ENCODE measurements at places on chromosomes 1 and 21. TPM values are rescaled to one million over a fixed set of nuclear protein-coding genes. Genes with fewer than 3 reads are reported as not detected.

DNA sequence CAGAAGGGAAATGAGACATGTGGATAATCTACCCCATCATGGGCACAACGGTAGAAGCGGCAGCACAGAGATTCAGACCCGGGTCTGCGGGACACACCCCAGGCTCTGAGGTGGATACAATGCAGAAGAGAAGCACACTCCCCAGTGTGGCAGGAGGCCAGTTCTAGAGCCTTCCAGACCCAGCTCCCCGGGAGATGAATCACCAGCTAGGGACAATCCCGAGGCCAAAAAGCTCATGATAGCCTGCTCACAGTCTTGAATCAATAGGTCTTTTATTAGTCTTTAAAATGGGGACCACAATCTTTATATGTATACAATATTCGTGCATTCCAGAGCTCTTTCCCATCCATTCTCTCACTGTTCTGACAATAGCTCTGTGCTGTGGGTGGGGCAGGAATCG, 57.3 kb upstream of the DIRAS3 start:
- DNase-seq: no peak

- peak; percentile 49 for DNase-seq
Measured at GRCh38 chr1:15616373-15617172, 685 bp upstream of the DDI2 start.

DNA sequence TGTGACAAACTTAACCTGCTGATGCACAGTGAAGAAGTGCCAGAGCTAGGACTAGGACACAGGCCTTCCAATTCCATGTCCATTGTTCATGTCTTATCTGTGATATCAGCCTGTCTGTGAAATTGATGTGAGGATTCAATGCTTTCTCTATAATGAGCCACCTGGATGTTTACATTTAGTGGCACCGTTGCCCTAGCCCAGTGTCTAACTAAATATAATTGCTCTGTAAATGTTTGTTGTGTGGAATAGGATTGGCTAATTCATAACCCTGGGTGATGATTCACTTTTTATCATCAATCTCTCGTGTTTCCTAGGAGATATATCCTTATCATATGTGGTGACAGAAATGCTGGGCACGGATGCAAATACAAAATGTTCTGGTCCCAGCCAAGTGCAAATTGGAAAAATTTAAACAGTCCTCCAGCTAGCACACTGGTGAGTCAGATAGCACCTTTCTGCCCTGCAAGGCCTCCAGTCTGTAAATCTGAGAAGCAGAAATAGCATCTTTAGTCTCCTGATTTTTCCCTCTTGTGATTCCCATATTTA, 46.9 kb upstream of the GNG12 start:
- DNase-seq: no peak

- no peak for DNase-seq
Measured at GRCh38 chr1:93699049-93699384, 17.4 kb upstream of the BCAR3 start.

- no peak for DNase-seq
Measured at GRCh38 chr1:25460020-25460419, 29.3 kb downstream of the MACO1 start.

The GSTM5 gene
- 2.6 TPM for total RNA-seq

- no peak for DNase-seq
Measured at GRCh38 chr1:245575710-245576109, 420.9 kb downstream of the KIF26B start.

The CYB561D1 gene
- 5.3 TPM for total RNA-seq

The UMODL1 gene
- 0.05 TPM for total RNA-seq

GRCh38 chr1:117565745-117566455, 39.9 kb upstream of the TENT5C start:
- DNase-seq: no peak

DNA sequence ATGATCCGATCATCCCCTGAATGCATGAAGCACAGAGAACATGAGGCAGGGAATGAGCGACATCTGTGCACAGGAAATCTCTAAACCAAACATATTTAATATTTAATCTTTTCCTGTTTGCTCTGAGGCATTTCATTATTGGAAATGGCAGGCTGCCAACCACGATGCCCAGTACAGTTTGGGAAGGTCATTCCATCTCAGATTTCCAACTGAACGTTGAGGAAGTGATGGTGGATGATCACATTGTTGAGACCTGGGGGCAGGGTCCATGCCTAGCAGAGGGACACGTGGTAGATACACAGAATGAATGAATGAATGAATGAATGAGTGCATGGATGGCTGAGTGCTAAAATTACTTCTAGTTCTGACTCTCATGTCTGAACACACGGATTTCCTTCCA, 15.9 kb upstream of the FASLG start:
- no peak for DNase-seq

DNA sequence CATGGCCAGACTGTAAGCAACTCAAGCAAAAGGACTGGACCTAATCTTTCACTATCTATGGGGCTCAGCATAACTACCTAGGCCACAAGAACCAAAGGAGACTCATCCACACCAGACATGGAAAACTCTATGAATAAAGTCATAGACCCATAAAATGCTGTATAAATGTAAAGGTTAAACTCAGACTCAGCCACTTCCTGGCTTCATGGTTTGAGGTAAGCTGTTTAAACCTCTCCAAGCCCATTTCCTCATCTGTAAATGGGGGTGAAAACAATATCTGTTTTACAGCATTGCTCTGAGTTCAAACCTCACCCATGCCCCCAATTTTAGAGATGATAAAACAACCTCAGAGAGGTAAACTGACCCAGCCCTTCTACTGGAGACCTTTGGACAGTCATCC, 4.0 kb upstream of the SMIM12 start:
- no peak for DNase-seq

DNA sequence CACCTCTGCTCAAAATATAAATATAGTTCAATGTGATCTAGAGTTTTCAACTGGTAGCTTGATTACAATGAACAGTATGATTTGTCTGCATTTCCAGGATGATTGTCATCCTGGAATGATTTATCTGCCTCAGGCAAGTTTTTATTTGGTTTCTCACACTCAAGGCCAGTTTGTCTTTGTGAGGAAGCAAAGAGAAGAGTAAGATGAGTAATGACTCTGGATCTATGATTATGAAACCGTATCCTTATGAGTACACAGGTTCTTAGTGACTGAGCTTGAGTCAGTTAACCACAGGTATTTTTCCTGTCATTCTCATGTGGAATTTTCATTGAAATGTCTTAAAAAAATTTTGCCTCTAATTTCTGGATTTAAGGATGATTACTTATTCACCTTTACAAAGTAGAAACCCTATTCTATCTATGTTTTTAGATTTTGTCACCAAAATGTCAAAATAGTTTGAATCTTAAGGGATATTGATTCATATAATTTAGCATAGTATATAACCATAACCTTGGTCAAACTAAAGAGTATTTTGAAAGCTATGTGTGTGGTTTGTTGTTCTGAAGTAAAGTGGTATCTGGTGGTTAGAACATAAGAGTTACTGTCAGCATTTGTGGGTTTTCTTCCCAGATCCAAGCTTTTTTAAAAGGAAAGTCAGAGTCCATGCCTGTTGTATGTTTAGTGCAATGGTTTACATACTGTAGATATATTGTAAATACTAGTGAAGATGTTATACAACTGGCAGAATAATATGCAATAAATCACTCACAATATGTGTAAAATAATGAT, 145.0 kb downstream of the RASAL2 start:
- no peak for DNase-seq

GRCh38 chr1:78667939-78668338, 18.3 kb downstream of the IFI44 start:
- no peak for DNase-seq

DNA sequence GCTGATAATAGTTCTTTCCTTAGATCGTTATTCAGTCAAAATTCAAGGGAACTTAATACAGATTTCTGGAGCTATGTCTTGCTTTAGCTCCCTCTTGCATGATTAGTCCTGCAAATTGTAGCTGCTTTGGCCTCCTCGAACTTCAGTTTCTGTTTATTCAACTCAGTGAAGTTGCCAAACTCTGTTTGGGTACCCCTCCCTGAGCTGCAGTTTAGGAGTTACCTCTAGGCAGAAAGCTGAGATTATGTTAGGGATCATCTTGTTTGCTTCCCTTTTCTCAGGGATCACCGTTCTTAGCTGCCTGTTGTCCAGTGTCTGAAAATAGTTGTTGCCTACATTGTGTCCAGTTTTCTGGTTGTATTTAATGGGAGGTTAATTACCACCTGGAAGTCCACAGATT, 43.5 kb downstream of the SNX27 start:
- DNase-seq: no peak

DNA sequence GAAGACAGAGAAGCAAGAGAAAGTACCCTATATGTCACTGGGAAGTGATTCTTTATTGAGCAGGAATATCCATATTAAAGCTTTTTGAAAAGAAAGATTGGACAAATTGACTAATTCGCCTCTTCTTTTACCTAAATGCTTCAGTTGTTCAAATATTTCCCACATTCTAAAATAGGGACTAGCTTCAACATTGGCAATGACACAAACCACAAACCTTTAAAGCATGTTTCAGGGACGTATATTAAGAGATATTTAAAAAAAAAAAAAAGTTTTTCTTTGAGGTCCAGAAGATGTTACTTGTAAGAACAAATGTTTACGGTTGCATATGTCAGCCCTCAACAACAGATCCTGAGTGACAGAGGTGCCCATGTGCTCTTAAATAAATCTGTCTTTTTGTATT, 235.0 kb upstream of the NFIA start:
- no peak for DNase-seq

DNA sequence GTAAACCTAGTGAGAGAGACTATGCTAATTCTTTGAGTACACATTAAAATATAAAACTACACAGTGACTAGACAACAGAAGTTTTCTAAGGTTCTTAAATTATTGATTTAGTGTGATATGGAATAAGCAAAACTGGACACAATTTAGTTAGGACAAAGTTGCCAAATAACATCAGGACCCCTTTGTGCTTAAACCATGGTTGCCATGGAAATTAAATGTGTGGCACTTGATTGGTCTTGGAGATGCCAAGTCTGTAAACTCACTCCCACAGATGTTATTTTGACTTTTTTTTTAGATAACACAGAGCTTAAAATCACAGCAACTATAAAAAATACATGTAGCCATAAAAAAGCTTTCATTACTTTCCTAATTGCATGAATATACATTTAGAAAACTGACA, 234.6 kb downstream of the BRINP3 start:
- DNase-seq: no peak

The LRRC7 gene
- 3.0 TPM for total RNA-seq

All from Right ventricle myocardium superior (tissue), 1 donor.